Osteoblast (primary cell): ENCODE measurements at places on chromosomes 1 and 21. TPM values are rescaled to one million over a fixed set of nuclear protein-coding genes. Genes with fewer than 3 reads are reported as not detected.

The FNBP1L gene
- 8.7 and 11.2 TPM in 2 replicates for total RNA-seq

DNA sequence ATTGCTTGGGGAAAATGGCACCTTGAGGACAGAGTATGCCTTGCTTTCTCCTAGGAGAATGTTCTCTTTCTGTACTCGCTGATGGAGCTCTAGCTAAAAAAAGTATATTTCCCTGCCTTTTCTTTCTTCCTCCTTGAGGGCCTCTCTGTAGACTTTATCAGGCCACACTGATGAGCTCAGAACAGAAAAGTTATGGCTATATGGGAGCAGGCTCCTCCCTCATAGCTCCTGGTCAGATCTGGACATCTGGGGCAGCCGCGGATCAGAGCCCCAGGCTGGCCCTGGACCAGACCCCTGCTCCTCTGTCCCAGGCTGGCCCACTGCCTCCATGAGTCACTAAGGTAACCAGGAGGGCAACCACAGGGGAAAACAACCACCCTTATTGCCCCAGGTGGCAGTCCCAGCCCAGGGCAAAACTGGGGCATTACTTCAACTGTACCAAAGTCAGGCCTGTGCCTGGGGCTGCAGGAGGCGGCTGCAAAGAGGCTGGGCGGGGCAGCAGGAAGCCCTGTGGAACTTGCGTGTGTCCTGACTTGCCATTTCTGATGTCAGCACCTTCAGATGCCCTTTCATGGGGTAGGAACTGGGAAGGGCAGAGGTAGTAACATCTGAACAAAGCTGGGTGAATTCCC lies 26.3 kb upstream of the ZNF648 start:
- H3K4me1 ChIP-seq: no peaks in the 10 kb centered on the region
- H3K27me3 ChIP-seq: no peaks in the 10 kb centered on the region
- no peak overlapping the region for H3K4me3 ChIP-seq
- H3K36me3 ChIP-seq: no peaks in the 10 kb centered on the region

- H3K36me3 ChIP-seq: no peaks in the 10 kb centered on the region
- H3K27ac ChIP-seq: no peak overlapping the region
- DNase-seq: no peak
- H3K27me3 ChIP-seq: no peaks in the 10 kb centered on the region
Observed at GRCh38 chr1:83796409-83796808, 202.5 kb downstream of the TTLL7 start.

- DNase-seq: peak; percentile 74
- no peak overlapping the region for H3K4me3 ChIP-seq
- peak overlapping the region; percentile 49 for H3K27ac ChIP-seq
- peaks cover 38% of the 10 kb centered on the region for H3K4me1 ChIP-seq
- no peaks in the 10 kb centered on the region for H3K36me3 ChIP-seq
Observed at GRCh38 chr1:100530880-100531487, 7.0 kb upstream of the GPR88 start.

- H3K4me3 ChIP-seq: no peak overlapping the region
- no peaks in the 10 kb centered on the region for H3K36me3 ChIP-seq
- no peaks in the 10 kb centered on the region for H3K27me3 ChIP-seq
- no peak for DNase-seq
- H3K27ac ChIP-seq: no peak overlapping the region
Observed at GRCh38 chr1:220341126-220341525, 68.9 kb upstream of the RAB3GAP2 start.
